Stimulated activated CD4-positive, alpha-beta T cell treated with anti-CD3 and anti-CD28 coated beads, Interleukin-15, amount 100 ng/mL, for 1 hour (primary cell): ENCODE measurements at places on chromosomes 7 and 10.

DNA sequence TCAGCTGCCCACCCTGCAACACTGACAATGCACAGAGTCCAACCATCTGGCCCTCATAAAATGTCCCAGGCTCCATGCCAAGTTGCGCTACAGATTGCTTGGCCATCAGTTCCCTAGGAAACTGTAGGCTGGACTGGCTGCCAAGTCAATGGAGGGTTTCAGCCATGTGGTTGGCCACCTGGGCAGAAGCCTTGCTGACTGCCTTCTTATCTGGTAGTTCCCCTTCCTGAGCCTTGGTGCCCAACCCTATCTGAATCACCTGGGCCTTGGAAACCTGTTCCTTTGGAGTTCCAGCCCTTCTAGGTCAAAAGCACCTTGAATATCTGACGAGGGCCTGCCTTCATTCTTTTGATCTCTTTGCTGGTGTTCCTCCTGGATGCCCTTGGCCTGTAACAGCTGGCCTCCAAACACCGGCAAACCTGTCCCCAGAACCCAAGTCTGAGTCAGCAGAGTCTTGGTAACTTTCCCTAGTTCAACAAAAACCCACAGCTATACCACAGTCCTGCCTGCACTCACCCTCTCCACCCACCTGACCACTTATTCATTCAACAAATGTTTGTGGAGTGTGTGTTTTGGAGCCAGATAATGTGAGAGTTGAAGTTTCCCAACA, 37.4 kb upstream of the KDM7A start:
- no peak for DNase-seq

- no peak for DNase-seq
Measured at GRCh38 chr7:150446288-150446938, 4.0 kb upstream of the GIMAP8 start.

DNA sequence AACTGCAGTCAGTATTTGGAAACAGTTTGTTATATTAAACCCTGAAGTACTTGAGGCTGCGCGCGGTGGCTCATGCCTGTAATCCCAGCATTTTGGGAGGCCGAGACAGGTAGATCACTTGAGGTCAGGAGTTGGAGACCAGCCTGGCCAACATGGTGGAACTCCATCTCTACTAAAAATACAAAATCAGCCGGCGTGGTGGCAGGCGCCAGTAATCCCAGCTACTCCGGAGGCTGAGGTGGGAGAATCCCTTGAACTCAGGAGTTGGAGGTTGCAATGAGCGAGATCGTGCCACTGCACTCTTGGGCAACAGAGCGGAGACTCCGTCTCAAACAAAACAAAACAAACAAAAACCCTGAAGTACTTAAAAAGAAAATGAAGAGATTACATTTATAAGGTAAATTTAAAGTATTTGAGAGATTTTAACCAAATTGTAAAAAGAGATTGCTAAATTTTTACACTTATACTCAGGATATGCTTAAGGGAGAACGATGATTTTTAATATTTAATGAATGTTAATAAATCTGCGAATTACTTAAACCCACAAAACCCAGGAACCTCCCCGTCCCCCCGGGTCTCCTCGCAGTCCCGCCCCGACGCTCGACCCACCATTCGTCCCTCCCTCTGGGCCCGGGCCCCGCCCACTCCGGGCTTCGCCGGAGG, 425 bp upstream of the MTG1 start:
- no peak for DNase-seq

- no peak for DNase-seq
Measured at GRCh38 chr7:37901890-37902524, 14.6 kb downstream of the SFRP4 start.

DNA sequence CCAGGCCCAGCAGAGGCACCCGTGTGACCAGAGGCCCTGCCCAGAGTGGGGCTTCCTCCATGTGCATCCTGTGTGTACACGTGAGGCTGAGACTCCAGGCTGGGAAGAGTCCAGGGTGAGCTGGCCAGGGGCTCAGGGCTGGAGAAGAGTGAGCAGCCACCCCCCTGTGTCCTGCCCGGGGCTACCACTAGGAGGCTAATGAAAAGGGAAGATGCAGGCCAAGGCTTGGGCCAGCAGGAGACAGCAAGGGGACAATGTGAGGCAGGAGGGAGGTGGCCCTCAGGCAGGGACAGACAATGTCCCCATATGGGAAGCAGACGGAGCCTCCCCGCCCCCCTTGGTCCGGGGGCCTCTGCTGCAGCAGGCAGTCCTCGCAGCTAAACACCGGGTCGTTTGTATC, 102.0 kb downstream of the HIF1AN start:
- DNase-seq = no peak

DNA sequence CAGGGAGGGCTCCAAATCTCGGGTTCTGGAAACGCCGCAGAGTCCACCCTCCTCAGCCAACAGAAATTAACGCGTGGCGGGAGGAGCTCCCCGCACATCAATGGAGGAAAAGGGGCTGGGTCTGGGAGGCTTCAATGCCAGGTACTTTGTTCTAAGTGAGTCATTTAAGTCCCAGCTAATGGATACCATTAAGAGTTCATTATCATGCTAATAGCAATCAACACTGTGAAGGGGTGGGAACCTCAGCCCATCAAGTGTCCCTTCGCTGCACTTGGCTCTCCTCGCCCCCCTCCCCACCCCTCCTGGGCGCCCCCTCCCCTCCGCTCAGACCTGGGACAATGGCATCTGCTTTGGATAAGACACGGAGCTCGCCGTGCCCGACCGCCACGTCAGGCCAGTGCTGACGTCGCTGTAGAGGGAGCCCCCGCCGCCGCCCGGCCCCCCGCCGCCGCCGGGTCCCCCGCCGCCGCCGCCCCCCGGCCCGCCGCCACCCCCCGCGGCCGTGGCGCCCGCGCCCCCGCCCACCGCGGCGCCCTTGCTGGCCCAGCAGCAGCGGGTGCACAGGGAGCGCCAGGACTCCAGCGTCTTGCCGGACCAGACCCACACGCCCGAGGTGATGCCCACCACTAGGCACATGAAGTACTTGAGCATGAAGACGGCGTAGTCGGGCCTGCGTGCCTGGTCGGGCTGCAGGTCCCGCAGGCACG, 2.9 kb downstream of the FZD8 start:
- DNase-seq = no peak

DNA sequence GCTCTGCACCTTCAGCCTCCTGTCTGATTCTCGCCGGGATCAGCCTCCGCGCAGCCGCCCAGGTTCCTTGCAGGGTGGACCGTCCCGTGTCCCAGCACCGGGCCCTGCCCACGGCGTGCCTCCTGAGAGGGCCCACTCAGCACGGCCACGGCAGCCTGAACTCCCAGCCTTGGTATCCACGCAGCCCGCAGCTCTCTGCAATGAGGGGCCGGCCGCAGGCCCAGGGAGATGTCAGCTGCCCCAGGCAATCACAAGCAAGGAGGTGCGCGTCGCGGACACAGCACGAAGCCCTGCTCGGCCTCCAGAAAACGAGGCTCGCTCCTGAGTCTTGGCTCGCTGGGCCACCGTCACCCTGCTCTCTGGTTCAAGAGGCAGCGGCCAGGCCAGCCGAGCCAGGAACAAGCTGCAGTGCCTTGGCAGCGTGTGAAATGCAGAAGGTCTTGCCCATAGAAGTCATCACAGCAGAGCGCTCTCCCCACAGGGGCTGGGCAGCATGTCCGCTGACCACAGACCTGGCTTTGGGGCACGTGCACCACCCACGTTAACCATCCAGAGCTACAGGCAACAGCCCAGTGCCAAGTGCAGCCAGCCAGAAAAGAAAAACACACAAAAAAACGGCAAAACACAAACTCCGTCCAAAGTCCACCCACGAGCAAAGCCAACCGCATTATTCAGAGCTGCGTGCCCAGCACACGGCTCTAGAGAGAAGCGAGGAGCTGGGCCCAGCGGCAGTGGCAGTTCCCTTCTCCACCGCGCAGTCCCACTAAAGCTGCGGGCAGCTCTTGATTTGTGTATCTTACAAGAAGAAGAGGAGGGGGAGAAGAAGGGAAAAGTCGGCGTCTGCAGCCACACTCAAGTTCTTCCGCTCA, 13.9 kb downstream of the GPER1 start:
- DNase-seq = no peak

- no peak for DNase-seq
Measured at GRCh38 chr10:64571056-64571455, 1049.9 kb downstream of the REEP3 start.

- no peak for DNase-seq
Measured at GRCh38 chr7:113799896-113800295, 118.9 kb downstream of the PPP1R3A start.
